Stimulated activated CD8-positive, alpha-beta memory T cell treated with anti-CD3 and anti-CD28 coated beads, Interleukin-4, amount 100 ng/mL, for 1 hour (primary cell): ENCODE measurements at places on chromosomes 12 and 14.

DNA sequence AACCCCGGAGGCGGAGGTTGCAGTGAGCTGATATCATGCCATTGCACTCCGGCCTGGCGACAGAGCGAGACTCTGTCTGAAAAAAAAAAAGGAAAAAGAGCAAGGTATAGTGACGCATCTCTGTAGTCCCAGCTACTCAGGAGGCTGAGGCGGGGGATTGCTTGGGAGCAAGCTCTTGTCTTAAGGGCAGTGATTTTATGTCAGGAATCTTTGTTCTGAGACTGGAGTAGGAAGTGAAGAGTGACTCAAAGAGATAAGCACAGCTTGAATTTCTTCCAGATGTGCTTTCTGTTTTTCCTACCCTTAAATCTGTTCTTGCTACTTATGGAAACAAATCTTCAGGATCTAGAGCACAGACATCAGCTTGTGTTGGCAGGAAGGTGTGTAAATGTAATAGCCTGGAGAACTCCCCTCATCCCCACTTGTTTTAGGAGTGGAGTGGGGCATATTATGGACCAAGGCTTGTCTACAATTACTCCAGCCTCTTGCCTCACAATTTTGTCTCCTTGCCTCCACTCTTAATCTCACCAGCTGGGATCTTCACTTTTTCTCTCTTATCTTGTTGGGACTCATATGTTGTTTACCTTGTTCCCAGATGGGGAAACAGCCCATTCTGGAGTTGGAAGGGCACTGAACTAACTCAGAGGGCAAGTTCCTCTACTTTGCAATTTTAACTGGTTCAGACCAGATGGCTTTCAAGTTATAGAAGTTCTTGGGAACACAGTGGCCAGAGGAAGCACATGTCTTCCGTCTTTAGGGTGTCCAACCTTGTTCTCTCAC lies 7.5 kb downstream of the TMED2 start:
- no peak for DNase-seq

DNA sequence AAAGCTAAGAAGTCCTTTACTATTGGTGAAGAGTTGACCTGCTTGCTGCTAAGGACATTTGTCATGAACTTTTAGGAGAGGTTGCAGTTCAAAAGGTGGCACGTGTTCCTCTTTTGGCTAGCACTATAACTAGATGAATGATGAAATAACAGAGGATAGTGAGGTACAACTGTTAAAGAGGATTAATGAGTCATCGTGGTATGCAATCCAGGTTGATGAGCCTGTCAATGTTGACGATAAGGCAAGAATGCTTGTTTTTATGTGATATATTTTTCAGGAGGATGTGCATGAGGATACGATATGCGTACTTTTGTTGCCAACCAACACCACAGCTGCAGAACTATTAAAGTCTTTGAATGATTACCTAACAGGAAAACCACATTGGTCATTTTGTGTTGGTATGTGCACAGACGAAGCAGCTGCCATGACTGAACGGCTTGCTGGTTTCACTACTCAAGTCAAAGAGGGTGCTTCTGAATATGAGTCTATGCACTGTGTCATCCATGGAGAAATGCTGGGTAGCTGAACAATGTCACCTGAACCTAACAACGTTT lies 10.6 kb downstream of the CEP128 start:
- no peak for DNase-seq

- DNase-seq, result no peak
Measured at GRCh38 chr12:128316078-128316477, 49.1 kb downstream of the TMEM132C start.

GRCh38 chr12:116933091-116933490 lies 22.3 kb downstream of the FBXW8 start:
- no peak for DNase-seq

DNA sequence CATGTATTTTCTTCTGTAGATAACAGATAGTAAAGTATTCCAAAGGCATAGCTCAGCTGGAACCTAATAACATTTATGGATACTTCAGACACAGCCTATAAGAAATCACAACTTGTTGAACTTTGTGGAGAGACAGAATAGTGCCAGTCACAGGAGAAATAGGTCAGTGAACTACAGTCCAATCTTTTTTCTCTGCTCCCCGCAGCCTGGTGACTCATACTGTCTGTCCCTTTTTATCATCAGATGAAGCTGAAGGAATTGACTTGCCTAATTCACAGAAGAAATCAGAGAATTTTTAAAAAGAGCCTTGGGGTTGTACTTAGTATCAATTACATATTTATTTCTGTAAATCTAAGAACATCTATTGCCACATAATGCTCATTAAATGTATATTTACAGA lies 222.3 kb downstream of the ALG10 start:
- DNase-seq, result no peak

GRCh38 chr12:55619354-55620138 lies 17.1 kb upstream of the OR10P1 start:
- no peak for DNase-seq

DNA sequence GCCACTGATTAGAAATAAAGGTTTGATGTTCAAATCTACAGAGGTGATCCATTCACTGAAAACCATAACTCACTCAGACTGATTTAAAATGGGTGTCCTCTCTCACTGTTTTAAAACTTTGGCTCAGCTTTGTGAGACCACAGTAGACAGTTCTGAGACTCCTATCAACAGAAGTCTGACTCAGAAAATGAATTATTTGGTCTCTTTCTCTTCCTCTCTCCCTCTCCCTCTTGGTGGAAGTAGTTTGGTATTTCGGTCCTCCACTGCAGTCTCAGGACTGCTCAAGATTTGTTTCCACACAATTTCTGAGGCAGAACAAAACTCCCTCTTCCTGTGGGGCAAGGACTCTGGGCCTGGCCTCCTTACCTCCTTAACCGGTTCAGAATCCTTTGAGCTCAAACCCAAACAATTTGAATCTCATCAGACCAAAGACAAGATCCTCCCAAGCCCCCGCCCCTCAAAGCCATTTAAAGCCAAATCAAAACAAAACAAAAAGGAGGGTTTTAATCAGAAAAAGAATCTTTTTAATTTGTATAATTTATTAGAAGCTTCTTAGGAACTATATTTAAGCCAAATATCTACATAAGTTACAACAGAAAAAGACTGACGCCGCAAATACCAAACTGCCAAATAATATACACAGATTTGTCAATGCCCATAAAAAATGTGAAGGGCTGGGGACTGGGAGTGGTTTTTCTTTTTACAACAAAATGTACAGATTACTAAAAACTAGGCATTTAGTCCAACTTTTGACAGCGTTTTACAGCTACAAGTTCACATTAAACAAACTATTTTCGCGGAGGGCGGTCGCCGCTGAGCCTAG lies 3.9 kb downstream of the NKX2-1 start:
- DNase-seq, result no peak

- DNase-seq, result no peak
Measured at GRCh38 chr14:71143381-71144290, 236.4 kb downstream of the PCNX1 start.

DNA sequence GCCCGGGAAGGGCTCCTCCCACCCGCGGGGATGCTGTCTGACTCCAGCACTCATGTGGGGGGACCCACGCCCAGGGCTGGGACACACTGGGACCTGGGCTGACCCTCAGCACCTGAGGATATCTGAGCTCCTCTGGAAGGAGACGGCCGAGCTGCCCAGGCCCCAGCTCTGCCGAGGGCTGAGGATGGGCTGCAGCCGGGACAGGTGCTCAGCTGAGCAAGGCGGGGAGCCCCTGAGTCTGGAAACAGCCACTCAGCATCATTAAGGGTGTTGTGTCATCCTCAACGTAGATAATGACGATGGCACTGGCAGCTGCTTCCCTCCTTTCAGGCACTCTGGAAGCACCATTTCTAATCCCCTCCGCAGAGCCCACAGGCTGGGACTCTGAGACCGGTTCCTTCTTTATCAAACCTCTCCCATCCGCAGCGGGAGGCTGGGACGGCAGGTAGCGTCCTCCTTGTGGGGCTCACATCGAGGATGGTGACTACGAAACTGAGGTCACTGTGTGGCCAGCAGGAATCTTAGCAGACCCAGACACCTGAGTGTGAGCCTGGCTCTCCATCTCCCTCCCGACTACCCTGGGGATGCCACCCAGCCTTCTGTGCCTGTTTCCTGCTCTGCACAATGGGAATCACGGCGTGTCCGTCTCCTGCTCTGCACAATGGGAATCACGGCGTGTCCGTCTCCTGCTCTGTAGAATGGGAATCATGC lies 26.7 kb upstream of the SFSWAP start:
- DNase-seq, result no peak

DNA sequence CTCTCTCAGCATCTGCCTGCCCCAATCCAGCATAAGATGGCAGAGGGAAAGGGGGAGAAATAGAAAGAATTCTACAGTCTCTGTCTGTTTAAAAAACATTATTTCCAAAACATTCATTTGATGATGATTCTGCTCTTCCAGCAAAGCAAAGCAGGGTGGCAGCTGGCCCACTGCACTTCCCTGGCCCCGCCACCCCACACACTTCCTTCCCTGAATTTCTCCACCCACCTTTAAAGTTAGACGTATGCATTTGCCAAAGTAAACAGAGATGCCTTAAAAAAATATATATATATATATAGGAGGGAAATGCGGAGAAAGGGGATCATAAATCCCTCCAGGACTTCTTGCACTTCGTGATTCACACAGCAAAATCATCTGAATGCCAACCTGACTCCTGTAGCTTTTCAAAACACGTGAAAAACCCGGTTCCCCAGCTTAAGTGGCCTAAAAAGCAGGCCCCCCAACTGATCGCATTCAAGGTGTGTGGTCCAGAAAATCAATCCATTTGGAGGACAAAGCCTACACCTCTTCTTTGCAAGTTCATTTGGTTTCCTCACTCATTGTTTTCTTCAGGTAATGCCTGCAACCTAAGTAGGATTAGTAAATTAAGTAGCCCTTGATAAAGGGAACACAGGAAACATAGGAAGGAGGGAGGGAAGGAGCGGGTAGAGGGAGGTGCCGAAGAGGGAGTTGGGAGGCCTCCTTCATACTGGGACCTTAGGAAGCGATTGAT lies 68.8 kb downstream of the LLPH start:
- no peak for DNase-seq
